ENCODE measurements at places on chromosomes 4 and X. TPM values are rescaled to one million over a fixed set of nuclear protein-coding genes. Genes with fewer than 3 reads are reported as not detected.

Gene JADE3
- total RNA-seq: 0.47 TPM

Gene IL13RA1
- 1.3 TPM for total RNA-seq

Gene GCNA
- total RNA-seq: 12.1 TPM

Gene GLRB
- not detected for total RNA-seq

Gene FDCSP
- total RNA-seq: not detected

Gene SMIM31
- not detected for total RNA-seq

GRCh38 chr4:1599491-1600210 is 84.5 kb downstream of the FAM53A start:
- no peak for DNase-seq

GRCh38 chr4:82044141-82044993 is 329.4 kb downstream of the HNRNPD start:
- DNase-seq: no peak

GRCh38 chr4:138308356-138308755 is 66.2 kb upstream of the SLC7A11 start:
- no peak for DNase-seq

DNA sequence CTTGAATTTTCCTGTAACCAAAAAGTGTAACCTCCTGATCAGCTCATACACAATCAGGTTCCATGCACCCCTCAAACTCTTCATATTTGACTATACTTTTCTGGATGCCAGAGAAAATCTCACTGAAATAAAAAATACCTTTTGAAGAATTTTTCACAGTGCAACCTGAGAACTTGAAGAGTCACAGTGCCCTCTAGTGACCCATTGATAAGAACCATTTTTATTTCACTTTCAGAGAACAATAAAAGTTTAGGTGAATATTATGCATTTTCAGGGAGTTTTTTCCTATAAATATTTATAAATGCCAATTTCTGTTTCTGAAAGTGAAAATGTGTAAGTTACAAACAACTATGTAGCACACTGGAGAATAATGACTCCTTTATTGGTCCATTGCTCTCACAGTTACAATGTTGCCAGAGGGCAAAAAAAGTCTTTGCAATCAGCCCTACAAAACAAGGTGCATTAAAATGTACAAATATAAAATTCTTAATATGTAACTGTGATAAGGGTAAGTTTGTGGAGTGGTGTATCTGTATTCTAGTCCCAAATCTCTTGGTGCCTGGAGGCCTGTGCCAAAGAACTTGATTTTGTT is 153.6 kb upstream of the INTU start:
- no peak for DNase-seq

GRCh38 chr4:152310257-152310656 is 225.6 kb downstream of the FBXW7 start:
- no peak for DNase-seq

- no peak for DNase-seq
Measured at GRCh38 chr4:45317276-45317675, 590.9 kb upstream of the GNPDA2 start.

GRCh38 chrX:118553042-118553710 is 57.6 kb downstream of the DOCK11 start:
- no peak for DNase-seq

- no peak for DNase-seq
Measured at GRCh38 chr4:171849686-171850222, 36.5 kb downstream of the GALNTL6 start.

DNA sequence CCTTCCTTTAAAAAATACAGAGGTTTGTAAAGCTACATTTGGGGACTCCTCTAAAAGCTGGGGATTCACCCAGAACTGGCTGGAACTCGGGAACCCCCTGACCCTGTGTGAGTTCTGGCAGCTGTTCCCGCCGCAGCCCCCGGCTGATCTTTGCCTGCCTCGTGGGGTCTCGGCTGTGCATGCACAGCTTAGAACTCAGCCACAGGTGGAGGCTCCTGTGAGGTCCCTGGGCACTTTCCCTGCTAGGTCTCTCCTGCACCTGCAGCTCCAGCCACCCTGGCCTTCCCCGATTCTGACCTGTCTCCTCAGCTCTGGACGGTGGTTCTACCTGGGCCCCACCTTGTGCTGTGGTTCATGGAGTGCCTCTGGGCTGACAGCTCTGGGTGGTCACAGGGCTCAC is 48.6 kb upstream of the HGFAC start:
- DNase-seq: no peak

- no peak for DNase-seq
Measured at GRCh38 chrX:15468036-15468435, 25.1 kb downstream of the PIR start.

- DNase-seq: no peak
Measured at GRCh38 chr4:17681281-17682221, 67.1 kb downstream of the MED28 start.

DNA sequence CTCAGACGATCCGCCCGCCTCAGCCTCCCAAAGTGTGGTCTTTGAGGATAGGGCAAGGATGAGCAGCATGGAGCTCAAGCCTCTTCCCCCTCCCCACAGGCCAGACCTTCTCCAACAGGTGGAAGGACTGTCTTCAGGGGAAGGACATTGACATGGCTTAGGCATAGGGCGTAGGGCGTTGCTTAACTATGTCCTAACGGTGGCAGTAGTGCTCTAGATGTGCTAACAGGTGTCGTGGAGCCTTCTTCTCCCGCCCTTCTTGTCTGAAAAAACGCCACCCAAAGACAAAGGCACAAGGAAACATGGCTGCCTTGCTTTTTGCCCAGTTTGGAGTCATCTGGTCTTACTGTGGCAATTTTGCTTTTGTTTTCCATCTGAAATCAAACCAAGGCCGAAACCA is 219.8 kb downstream of the OR13H1 start:
- DNase-seq: no peak

- no peak for DNase-seq
Measured at GRCh38 chr4:52015366-52015765, 4.8 kb downstream of the LRRC66 start.

GRCh38 chr4:7973545-7973981 is 33.9 kb upstream of the AFAP1 start:
- DNase-seq: no peak

DNA sequence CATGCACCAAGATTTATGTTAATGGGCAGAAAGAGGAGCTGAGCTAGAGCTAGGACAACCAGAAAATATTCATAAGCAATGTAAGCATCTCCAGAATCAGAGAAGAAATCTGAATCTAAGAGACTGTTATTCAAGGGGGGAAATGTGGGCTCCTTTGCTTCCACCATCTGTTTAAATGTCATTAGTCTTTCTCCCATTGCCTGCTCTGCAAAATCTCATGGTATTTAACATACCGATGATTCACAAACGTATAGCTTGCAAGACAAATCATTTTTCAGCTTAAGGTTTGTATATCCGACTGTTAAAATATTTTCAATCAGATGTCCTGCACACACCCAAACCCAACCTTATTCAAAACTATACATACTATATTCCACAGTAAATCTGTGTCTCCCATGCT is 133.4 kb upstream of the TACR3 start:
- DNase-seq: no peak

GRCh38 chr4:66927937-66928336 is 617.4 kb downstream of the CENPC start:
- no peak for DNase-seq

GRCh38 chrX:113287761-113288160 is 447.1 kb upstream of the AMOT start:
- no peak for DNase-seq

GRCh38 chr4:70925899-70926635 is 23.9 kb downstream of the MOB1B start:
- DNase-seq: no peak

DNA sequence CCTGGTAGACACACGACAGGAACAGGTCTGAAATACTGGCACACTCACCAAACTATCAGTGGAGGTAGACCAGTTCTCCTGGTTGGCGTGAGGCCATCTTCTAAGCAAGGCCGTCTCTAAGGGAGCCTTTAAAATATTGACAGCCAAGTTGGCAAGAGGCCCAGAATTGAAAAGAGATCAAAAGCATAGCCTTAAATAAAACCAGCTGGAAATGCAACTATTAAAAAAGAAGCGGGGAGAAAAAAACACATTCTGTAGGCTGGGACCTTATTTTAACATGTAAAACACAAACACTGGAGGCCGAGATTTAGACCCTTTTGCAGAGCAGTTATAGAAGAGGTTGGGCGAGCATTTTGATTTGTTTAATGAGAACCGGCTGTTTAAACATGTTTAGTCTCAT is 233.0 kb upstream of the CLNK start:
- DNase-seq: no peak

Data from naive thymus-derived CD8-positive, alpha-beta T cell (primary cell).